ENCODE measurements at places on chromosomes 4 and X. TPM values are rescaled to one million over a fixed set of nuclear protein-coding genes. Genes with fewer than 3 reads are reported as not detected.

SPARCL1 gene
- total RNA-seq = 294 TPM

GRCh38 chr4:156968479-156968984 is 3.1 kb downstream of the PDGFC start:
- peak; percentile 80 for DNase-seq

DNA sequence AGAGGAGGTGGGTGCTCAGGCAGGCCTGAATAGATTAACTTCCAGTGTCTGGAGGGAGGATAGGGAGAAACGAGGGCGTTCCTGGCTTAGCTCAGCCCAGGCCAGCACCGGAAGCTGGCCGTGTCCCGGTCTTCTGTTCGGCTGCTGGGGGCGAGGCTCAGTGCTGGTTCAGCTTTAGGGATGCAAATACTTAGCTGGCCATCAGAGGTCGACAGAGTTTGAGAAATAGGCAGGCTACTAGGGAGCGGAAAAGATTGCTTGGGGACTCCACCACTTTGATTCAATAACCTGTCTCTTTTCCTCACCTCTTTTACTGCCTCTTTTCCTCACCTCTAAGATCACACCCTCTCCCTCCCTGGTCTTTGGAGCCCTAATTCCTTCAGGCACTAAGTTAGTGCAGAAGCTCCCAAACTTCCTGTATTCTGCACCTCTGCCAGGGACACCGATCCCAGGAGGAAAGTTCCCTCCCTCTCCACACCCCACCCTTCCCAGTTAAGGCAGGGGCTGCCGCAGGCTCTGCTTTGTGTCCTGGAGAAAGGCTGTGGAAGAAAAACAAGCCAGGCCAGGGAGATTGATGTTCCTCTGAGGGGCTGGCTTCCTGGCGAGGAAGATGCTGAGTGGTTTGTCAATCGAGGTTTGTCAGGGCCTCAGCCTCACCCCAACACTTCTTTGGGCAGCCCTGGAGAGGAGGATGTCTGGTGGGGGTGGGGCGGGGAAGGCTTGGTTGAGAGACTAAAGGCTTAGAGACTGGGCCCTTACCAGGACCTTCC is 6.0 kb upstream of the EFNB1 start:
- DNase-seq = peak; percentile 84

GRCh38 chr4:2066011-2066551 is 7.0 kb downstream of the NAT8L start:
- DNase-seq = no peak

GRCh38 chr4:163600727-163601126 is 106.2 kb downstream of the TMA16 start:
- DNase-seq = no peak

- DNase-seq = peak; percentile 25
Observed at GRCh38 chr4:26839016-26839415, 21.6 kb upstream of the STIM2 start.

- no peak for DNase-seq
Observed at GRCh38 chr4:5619913-5620625, 88.3 kb downstream of the EVC2 start.

DNA sequence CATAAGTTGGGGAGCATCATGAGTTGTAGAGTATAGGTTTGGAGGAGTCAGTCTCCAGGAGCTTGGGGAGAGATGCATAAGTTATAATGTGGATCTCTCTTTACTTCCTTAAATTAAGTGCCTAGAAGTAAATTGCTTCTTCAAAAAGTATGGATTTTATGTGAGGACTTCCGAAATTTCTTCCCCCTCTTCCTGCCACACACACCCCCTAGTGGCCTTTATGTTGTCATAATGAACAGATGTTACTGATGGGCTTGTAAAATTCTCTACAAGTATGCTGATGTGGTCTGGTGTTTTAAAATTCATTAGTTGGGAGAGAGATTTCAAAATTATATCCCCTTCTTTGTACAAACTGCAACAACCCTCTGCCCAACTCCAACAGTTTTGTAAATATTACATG is 2.3 kb upstream of the METTL14 start:
- no peak for DNase-seq

Measured in lung (tissue), 17 donors.